ENCODE measurements at places on chromosomes 12 and 14. TPM values are rescaled to one million over a fixed set of nuclear protein-coding genes. Genes with fewer than 3 reads are reported as not detected.
A peak's percentile ranks its signal among the peaks of the same experiment; 100 is the strongest.

DAO gene
- polyA plus RNA-seq, result not detected

THTPA gene
- polyA plus RNA-seq, result 34.8 TPM

ACSM4 gene
- 0.04 TPM for polyA plus RNA-seq

APOLD1 gene
- polyA plus RNA-seq, result 13.8 TPM

PPFIA2 gene
- polyA plus RNA-seq, result 2.4 TPM

BRI3BP gene
- 29.1 TPM for polyA plus RNA-seq

LTBR gene
- polyA plus RNA-seq, result 132 TPM

IRAK3 gene
- 3.4 TPM for polyA plus RNA-seq

DNA sequence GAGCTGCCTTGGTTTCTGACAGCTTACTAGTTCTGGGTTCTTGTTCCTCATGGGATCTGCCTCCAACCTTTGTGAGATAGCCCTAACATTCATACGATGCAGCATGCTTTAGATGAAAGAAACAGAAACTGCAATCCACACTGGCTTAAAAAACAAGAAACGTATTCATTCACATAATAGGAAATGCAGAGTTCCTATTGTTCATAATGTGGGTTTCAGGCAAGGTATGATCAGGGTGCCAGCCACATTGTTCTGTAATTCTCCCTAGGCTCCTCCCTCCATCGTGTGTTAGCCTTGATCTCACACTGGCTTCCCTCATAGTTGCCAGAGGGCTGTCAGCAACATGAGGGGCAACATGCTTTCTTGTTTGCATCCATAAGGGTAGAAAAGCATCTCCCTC, 2.7 kb upstream of the CCDC63 start:
- H3K4me3 ChIP-seq, result no peak overlapping the region
- peaks cover 45% of the 10 kb centered on the region for H3K27me3 ChIP-seq
- no peaks in the 10 kb centered on the region for H3K4me1 ChIP-seq
- no peaks in the 10 kb centered on the region for H3K36me3 ChIP-seq
- H3K27ac ChIP-seq, result no peak overlapping the region

GRCh38 chr14:51674294-51675002, 22.7 kb downstream of the FRMD6 start:
- no peak overlapping the region for H3K4me3 ChIP-seq
- H3K36me3 ChIP-seq, result no peaks in the 10 kb centered on the region
- H3K4me1 ChIP-seq, result no peaks in the 10 kb centered on the region
- H3K27ac ChIP-seq, result no peak overlapping the region

DNA sequence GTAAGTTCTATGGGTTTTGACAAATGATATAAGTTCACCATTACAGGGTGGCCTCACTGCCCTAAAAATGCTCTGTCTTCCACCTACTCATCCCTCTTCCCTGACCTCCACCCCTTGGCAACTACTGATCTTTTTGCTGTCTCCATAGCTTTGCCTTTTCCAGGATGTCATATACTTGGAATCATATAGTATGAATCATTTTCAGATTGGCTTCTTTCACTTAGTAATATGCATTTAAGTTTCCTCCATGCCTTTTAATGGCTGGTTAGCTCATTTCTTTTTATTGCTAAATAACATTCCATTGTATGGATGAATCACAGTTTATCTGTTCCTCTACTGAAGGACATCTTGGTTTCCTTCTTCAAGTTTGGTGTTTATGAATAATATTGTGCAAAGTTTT, 14.0 kb upstream of the PEX5 start:
- no peak for DNase-seq
- no peaks in the 10 kb centered on the region for H3K4me1 ChIP-seq
- H3K27ac ChIP-seq, result no peak overlapping the region

DNA sequence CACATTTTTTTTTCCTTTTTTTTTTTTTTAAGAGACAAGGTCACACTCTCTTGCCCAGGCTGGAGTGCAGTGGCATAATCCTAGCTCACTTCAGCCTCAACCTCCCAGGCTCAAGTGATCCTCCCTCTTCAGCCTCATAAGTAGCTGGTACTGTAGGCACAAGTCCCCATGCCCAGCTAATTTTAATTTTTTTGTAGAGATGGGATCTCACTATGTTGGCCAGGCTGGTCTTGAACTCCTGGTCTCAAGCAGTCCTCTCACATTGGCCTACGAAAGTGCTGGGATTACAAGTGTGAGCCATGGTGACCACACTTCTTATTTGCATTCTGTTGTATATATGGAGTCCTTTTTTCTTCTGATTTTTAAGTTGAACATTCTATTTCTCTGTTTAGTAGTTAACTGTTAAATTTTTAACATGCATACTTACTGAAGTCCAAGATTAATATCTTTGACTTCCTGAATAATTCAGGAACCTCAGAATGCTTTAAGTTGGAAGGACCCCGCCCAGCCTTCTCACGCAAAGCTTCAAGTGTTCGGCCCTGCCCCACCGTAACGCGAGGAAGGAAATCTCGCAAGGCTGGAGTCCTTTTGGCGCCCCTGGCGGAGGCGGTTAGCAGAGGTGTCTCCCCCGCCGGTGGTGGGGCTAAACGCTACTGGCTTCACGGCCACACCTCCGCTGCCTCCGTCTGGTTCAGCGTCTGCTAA, 21.6 kb downstream of the SPATS2 start:
- no peaks in the 10 kb centered on the region for H3K36me3 ChIP-seq
- no peaks in the 10 kb centered on the region for H3K27me3 ChIP-seq
- H3K27ac ChIP-seq, result no peak overlapping the region
- no peak overlapping the region for H3K4me3 ChIP-seq

- H3K4me3 ChIP-seq, result peak overlapping the region; percentile 48
- peak overlapping the region; percentile 47 for H3K27ac ChIP-seq
- no peaks in the 10 kb centered on the region for H3K36me3 ChIP-seq
- peaks cover 32% of the 10 kb centered on the region for H3K4me1 ChIP-seq
- H3K27me3 ChIP-seq, result no peaks in the 10 kb centered on the region
Measured at GRCh38 chr14:99792551-99793212, 531 bp upstream of the EML1 start.

DNA sequence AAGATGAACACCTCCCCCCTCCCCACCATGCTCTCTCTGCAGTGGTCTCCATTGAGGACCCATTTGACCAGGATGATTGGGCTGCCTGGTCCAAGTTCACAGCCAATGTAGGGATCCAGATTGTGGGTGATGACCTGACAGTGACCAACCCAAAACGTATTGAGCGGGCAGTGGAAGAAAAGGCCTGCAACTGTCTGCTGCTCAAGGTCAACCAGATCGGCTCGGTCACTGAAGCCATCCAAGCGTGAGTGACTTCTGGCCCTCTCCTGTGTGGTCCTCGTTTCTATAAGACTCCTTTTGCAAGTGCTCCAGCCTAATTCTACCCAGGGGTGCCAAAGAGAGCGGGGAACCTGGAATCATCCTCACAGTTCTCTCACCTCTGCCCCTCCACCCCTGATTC, 6.2 kb upstream of the ATN1 start:
- DNase-seq, result no peak
- H3K4me1 ChIP-seq, result peaks cover 20% of the 10 kb centered on the region
- peaks cover 2% of the 10 kb centered on the region for H3K27me3 ChIP-seq
- no peak overlapping the region for H3K27ac ChIP-seq
- no peak overlapping the region for H3K4me3 ChIP-seq
- no peaks in the 10 kb centered on the region for H3K36me3 ChIP-seq

DNA sequence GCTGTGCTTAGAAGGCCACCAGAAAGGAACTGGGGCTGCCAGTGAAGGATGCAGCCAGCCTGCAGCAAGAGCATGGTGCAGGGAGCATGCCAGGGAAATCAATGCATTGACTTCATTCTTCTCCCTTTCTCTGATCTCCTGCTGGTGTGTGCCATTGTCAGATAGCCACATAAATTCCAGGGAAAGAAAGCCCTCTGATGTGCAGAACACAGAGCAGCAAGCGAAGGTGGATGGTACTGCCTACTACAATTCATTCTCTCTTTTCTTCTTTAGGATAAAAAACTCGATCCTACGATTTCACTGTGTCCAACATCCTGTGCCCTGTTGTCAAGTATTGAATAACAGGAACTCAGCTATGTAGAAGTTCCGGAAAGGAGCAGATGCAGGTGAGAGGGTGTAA, 446.7 kb upstream of the TMEM132C start:
- DNase-seq, result no peak
- no peaks in the 10 kb centered on the region for H3K36me3 ChIP-seq
- H3K4me3 ChIP-seq, result no peak overlapping the region
- no peaks in the 10 kb centered on the region for H3K27me3 ChIP-seq
- no peak overlapping the region for H3K27ac ChIP-seq

- H3K27me3 ChIP-seq, result no peaks in the 10 kb centered on the region
- H3K36me3 ChIP-seq, result peaks cover 84% of the 10 kb centered on the region
- no peak overlapping the region for H3K27ac ChIP-seq
- no peak overlapping the region for H3K4me3 ChIP-seq
- DNase-seq, result no peak
Measured at GRCh38 chr12:111788178-111788654, 21.5 kb downstream of the ALDH2 start.

DNA sequence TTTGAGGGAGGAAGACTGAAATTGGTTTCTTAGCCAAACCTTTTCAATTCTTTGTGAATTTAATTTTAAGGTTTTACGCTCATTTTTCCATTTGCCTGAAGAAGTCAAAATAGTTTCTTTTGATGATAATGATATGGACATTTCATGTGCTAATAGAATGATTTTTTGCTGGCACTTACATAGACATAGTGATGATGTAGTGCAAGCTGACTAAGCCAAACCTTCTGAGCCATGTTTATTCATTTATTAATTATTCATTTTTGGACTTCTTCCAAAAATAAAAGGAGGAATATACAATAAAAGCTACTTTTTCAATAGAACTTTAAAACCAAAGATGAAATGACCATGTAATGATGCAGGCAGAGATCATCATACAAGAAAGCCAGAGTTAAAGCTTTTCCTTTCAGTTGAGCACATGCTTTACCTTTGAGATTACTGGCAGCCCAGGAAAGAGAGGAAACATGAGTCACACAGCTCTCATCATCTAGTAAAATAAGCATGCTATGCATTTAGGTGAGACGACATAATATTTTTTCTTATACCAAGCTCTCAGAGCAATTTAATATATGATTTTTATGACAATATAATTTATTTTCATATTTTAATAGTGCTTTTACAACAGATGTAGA, 24.8 kb downstream of the KCNA1 start:
- H3K4me1 ChIP-seq, result no peaks in the 10 kb centered on the region
- no peak for DNase-seq
- no peak overlapping the region for H3K4me3 ChIP-seq
- no peaks in the 10 kb centered on the region for H3K36me3 ChIP-seq

DNA sequence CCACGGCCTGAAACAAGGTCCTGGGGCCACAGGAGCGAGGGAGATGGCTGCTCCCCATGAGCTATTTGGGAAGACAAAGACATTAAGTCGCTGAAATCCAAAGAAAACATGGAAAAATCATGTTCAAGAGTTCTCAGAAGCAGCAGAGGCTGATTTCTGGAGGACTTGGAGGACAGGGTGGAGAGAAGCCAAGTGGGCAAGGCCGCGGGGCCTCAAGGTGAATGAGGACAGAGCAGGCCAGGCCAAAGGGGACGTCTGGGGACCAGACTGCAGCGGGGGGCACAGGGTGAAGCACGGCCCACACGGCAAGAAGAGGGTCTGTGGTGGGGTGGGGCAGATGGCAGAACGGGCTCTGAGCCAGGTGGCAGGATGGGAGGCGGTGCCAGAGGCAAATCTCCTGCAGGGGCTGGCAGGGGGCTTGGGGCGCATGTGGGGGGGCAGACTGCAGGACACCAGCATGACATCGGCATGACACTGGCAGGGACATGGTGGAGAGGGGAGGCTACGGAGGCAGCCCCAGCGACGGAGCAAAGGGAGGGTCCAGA, 48.9 kb downstream of the RNF34 start:
- H3K4me1 ChIP-seq, result peaks cover 19% of the 10 kb centered on the region
- DNase-seq, result no peak
- H3K27me3 ChIP-seq, result no peaks in the 10 kb centered on the region
- H3K4me3 ChIP-seq, result no peak overlapping the region
- H3K27ac ChIP-seq, result no peak overlapping the region
- H3K36me3 ChIP-seq, result peaks cover 16% of the 10 kb centered on the region

DNA sequence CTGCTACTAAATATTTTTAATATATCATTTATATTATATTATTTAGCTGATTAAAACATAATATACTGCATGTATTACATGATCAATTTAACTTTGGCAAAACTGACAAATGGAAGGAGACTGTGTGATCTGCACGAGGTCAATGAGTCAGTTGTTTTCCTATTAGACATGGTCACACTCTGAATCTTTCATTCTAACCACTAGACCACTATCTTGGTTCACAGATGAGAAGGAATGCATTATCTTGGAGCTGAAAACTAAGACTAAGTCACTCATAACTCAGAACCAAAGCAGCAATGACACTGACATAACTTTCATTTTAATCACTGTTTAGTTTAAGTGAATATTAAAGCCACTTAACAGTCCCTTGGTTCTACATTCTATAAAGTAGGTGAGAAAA, 37.4 kb downstream of the GNPTAB start:
- no peak overlapping the region for H3K27ac ChIP-seq
- H3K27me3 ChIP-seq, result no peaks in the 10 kb centered on the region
- peaks cover 5% of the 10 kb centered on the region for H3K36me3 ChIP-seq
- DNase-seq, result no peak

DNA sequence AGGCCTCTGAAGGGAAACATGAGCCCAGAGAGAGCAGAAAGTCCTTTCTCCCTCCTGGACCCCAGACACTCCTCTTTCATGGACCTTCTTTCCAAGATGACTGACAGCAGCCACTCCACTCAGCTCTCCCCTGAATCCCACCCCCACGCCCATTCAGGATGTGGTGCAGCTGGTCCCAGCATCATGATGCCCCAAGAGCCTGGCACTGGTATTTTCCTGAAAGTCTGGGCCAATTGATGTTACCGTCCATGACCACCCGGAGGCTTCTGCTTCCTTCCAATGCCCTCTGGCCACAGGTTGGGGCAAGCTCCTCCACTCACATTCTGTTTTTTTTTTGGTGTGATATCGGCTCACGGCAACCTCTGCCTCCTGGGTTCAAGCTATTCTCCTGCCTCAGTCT, 112.6 kb downstream of the CALM1 start:
- no peak for DNase-seq
- H3K36me3 ChIP-seq, result no peaks in the 10 kb centered on the region
- H3K4me3 ChIP-seq, result no peak overlapping the region
- H3K27me3 ChIP-seq, result no peaks in the 10 kb centered on the region
- H3K4me1 ChIP-seq, result peaks cover 57% of the 10 kb centered on the region

GRCh38 chr12:15044471-15044870, 71.6 kb downstream of the PDE6H start:
- no peaks in the 10 kb centered on the region for H3K27me3 ChIP-seq
- no peak for DNase-seq
- no peak overlapping the region for H3K27ac ChIP-seq
- no peaks in the 10 kb centered on the region for H3K36me3 ChIP-seq
- H3K4me3 ChIP-seq, result no peak overlapping the region

GRCh38 chr12:13154831-13155230, 41.7 kb upstream of the EMP1 start:
- no peak overlapping the region for H3K4me3 ChIP-seq
- H3K27ac ChIP-seq, result no peak overlapping the region
- DNase-seq, result no peak
- H3K36me3 ChIP-seq, result no peaks in the 10 kb centered on the region
- no peaks in the 10 kb centered on the region for H3K27me3 ChIP-seq

Data from large intestine (tissue), 12 donors.